ENCODE measurements at places on chromosomes 11 and 22.

- no peak for DNase-seq
These were observed 22.7 kb downstream of the KCNQ1OT1 start for GRCh38 chr11:2677127-2677526.

- no peak for DNase-seq
These were observed at the start of gene CTSW for GRCh38 chr11:65879617-65880016. Gene CTSW (plus strand): TSS chr11:65879837. CDS start chr11:65879855, 18 bp downstream.

DNA sequence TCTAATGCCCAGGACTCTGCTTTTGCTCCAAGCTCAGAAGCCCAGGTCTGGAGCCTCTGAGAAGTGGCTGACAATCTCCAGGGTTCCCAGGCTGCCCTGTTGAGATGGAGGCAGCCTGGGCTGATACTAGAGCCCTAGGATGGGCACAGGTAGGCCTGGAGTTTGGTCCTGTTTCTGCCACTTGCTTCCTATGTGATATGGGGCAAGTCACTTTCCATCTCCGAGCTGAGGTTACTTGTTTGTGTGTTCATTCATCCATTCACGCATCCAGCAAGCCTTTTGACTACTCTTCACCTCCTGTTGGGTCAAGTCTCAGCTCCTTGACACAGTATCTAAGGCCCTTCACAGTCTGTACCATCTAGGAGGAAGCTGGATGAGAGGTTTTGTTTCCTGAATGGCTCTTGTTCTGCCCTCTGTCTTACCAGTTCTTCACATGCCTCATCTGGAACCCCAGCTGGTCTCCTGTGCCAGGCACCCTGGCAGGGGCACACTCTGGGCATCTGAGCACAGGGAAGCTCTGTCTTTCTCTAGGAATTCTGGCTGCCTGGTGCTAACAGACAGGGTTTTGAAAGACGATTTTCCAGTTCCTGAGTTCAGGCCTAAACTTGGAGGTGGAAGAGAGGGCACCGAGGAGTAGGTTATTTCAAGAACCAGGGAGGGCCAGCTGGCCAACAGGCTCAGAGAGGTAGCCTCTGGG is 53.2 kb upstream of the AMPD3 start:
- DNase-seq = no peak

DNA sequence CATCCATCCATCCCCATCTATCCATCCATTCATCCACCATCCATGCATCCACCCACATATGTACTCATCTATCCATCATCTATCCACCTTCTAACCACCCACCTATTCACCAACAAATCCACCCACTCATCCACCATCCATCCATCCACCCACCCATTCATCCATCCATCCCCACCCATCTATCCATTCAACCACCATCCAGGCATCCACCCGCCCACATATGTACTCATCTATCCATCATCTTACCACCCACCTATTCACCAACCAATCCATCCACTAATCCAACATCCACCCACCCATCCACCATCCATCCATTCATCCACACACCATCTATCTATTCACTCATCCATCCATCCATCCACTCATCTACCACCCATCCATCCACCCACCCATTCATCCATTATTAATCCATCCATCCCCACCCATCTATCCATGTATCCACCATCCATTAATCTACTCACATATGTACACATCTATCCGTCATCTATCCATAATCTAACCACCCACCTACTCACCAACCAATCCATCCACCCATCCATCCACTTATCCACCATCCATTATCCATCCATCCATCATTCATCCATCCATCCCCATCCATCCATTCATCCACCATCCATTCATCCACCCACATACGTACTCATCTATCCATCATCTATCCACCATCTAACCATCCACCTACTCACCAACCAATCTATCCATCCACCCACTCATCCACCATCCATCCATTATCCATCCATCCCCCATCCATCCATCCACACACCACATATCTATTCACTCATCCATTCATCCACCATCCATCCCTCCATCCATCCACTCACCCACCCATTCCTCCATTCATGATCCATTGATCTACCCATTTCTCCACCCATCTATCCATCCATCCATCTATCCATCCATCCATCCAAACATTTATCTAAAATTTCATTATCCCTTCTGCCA is 940.0 kb downstream of the BRD1 start:
- DNase-seq = no peak

- peak; percentile 63 for DNase-seq
These were observed 50.9 kb downstream of the RPS6KA4 start for GRCh38 chr11:64409707-64410403.

GRCh38 chr11:44036811-44037657 is 10.7 kb upstream of the ACCSL start:
- peak; percentile 82 for DNase-seq

GRCh38 chr11:8309311-8309710 is 45.6 kb upstream of the LMO1 start:
- DNase-seq = no peak

- no peak for DNase-seq
These were observed 14.2 kb upstream of the TLCD5 start for GRCh38 chr11:120310870-120311269.

GRCh38 chr22:44325718-44326490 is 13.2 kb upstream of the SHISAL1 start:
- DNase-seq = no peak

- DNase-seq = no peak
These were observed 24.8 kb downstream of the NARS2 start for GRCh38 chr11:78549624-78550409.

- no peak for DNase-seq
These were observed 725 bp downstream of the KDM2A start for GRCh38 chr11:67119585-67120391.

GRCh38 chr11:95103701-95104100 is 14.1 kb downstream of the ENDOD1 start:
- no peak for DNase-seq

DNA sequence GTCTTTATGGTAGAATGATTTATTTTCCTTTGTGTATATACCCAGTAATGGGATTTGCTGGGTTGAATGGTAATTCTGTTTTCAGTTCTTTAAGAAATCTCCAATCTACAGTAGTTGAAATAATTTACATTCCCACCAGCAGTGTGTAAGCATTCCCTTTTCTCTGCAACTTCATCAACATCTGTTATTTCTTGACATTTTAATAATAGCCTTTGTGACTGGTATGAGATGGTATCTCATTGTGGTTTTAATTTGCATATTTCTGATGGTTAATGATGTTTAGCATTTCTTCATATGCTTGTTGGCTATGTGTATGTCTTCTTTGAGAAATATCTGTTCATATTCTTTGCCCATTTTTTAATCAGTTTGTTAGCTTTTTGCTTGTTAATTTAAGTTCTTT is 901.2 kb downstream of the METTL15 start:
- DNase-seq = no peak

GRCh38 chr11:125494974-125495725 is 915 bp downstream of the FEZ1 start:
- DNase-seq = peak; percentile 31

GRCh38 chr22:48373626-48374173 is 1454.0 kb downstream of the BRD1 start:
- DNase-seq = no peak

GRCh38 chr22:46273432-46274148 is 5.8 kb downstream of the TTC38 start:
- DNase-seq = no peak

DNA sequence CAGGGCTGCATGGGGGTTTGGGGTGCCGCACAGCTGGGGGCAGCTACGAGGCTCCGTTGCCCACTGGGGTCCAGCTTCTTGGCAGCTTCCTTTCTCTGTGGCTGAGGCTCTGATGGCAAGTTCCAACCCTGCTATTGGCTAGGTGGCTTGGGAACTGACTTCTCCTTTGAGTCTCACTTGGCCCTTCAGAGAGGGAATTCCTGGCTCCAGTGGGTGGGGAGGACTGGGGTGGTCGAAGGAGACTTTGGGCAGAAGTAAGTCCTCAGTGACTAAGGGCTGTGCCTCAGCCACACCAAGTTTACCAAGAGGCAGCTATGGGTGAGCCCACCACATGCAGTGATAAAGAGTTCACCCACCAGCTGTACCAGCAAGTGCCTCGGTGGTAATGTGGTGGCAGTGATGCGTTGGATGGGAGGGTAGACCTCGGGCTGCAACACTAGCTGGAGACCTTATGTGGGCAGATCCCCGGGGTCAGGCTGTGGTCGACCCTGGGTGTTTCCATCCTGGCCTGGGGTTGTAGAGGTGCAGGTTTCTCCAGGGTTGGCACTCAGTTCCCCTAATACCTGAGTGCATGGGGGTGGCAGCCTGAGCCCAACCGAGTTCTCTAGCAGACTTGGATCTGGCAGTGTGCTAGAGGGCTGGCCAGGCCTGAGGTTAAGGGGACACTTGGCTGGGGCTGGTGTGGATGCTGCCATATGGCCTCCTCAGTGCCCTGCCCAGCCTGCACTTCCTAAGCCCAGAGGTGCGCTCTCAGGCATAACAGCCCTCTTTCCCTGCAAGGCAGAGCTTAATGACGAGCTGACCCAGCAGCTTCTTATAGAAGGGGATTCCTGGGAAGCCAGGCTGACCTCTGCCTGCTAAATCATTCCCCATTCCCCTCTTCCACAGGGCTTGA is 197.0 kb upstream of the CADM1 start:
- no peak for DNase-seq

DNA sequence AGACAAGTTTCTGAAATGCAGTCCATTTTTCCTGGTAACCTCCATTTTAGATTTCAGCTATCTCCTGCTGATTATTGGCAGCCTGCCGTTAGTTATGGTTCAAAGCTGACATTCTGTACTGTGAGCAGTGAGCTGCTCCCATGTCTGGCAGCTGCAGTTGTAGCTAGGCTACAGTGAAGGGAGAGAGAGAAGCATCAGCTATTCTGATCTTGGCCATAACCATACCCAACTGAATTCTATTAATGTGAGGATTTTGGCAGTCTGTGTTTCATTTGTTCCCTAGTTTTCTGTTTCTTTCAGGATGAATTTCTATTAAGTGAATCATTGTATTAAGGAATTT is 33.4 kb downstream of the SIK2 start:
- peak; percentile 66 for DNase-seq

DNA sequence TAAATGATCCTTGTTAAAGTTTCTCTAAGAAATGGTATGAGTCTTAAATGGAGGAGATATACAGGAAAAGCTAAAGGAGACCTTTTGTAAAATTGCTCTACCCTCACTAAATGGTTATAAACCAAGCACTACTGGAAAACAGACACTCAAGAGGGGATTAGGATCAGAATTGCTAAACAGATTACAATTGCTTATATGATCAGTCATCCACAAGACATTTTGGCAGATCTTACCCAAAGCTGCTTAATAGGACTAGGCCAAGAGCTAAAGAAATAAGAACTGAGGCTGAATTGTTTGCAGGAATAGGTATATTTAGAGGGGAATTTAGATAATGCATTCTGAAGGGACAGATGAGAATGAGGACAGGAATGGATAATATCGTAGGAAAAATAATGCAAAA is 9.5 kb downstream of the HARBI1 start:
- no peak for DNase-seq

- DNase-seq = no peak
These were observed 105.7 kb upstream of the LUZP2 start for GRCh38 chr11:24391167-24391566.

GRCh38 chr22:39900306-39901227 is at the start of gene GRAP2:
Gene GRAP2 (plus strand): TSS chr22:39901084. CDS start chr22:39947107, 46,023 bp downstream.
- no peak for DNase-seq

GRCh38 chr11:95108159-95108611 is 18.5 kb downstream of the ENDOD1 start:
- DNase-seq = peak; percentile 45

DNA sequence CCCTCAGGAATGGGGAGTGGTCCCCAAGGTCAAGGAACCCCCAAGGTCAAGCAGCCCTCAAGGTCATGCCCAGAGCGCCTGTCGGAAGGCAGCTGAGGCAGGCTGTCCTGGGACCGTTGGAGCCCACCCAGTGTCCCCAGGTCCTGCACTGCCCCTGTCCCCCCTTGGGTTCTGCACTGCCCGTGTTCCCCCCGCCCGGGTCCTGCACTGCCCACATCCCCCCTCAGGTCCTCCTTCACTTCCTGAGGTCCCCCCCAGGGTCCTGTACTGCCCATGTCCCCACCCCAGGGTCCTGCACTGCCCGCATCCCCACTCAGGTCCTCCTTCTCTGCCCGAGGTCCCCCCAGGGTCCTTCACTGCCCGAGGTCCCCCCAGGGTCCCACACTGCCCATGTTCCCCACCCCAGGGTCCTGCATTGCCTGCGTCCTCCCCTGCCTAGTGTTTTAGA is 1073.0 kb downstream of the BRD1 start:
- DNase-seq = no peak

- DNase-seq = peak; percentile 98
These were observed 122.6 kb downstream of the APOL5 start for GRCh38 chr22:35840302-35840739.

DNA sequence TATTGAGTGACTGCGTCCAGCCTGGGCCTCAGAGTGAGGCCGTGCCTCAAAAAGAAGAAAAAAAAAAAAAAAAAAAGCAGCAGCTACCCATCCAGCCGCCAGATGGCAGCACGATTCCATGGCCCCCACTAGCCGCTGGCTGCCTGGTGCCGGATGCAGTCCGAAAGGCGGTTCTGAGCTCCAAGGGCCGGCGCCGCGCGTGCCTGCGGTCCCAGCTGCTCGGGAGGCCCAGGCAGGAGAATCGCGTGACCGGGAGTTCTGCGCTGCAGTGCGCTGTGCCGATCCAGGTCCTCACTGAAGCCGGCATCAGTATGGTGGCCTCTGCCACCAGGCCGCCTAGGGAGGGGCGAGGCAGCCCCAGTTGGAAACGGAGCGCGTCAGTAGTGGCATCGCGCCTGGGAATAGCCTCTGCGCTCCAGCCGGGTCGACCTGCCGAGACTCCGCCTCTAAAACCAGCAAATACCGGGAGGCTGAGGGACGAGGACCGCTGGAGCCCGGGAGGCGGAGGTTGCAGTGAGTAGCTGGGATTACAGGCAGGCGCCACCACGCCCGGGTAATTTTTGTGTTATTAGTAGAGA is 19.3 kb downstream of the SCARF2 start:
- peak; percentile 90 for DNase-seq

GRCh38 chr11:113242767-113243397 is 71.5 kb upstream of the TTC12 start:
- DNase-seq = peak; percentile 55

DNA sequence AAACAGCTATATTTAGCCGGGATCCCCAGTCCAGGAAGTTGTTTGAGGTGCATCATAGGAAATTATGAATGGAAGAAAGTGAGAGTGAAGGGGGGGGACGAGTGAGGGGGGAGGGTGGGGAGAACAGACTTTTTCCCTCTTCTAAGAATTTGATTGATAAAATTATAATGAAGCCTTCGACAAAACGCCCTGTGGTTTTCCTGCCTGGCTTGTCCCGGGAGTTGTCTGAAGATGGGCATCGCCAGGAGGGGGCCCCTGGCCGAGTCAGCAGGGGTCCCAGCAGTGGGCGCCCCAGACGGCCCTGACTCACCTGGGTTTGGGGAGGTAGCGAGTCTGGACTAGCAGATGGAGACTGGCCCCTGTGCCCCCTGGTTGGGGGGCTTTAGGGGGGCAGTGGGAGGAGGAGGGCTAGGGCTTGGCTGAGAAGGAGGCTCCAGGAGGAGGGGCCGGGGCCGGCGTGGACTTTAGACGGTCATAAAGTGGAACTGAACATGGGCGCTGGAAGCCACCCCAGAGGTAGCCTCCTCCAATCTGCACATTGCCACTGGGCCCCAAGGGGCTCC is 336 bp upstream of the LIF start:
- DNase-seq = no peak

GRCh38 chr11:110855191-110855590 is 143.0 kb upstream of the ARHGAP20 start:
- peak; percentile 52 for DNase-seq

GRCh38 chr22:35051791-35052190 is 14.2 kb upstream of the ISX start:
- DNase-seq = no peak

- DNase-seq = no peak
These were observed 650 bp upstream of the MAPK11 start for GRCh38 chr22:50270666-50271394.

- DNase-seq = no peak
These were observed 64.1 kb upstream of the BID start for GRCh38 chr22:17838180-17838865.

All from left hindlimb (tissue), 1 donor.